ENCODE measurements at places on chromosomes 11 and 22.

- no peak for DNase-seq
Measured at GRCh38 chr11:97109078-97109477, 719.3 kb downstream of the JRKL start.

- peak; percentile 27 for DNase-seq
Measured at GRCh38 chr22:41768430-41768829, 32.0 kb upstream of the CCDC134 start.

- DNase-seq = no peak
Measured at GRCh38 chr11:57413681-57414080, 13.2 kb downstream of the SLC43A3 start.

- no peak for DNase-seq
Measured at GRCh38 chr22:24516301-24516737, 21.2 kb downstream of the UPB1 start.

DNA sequence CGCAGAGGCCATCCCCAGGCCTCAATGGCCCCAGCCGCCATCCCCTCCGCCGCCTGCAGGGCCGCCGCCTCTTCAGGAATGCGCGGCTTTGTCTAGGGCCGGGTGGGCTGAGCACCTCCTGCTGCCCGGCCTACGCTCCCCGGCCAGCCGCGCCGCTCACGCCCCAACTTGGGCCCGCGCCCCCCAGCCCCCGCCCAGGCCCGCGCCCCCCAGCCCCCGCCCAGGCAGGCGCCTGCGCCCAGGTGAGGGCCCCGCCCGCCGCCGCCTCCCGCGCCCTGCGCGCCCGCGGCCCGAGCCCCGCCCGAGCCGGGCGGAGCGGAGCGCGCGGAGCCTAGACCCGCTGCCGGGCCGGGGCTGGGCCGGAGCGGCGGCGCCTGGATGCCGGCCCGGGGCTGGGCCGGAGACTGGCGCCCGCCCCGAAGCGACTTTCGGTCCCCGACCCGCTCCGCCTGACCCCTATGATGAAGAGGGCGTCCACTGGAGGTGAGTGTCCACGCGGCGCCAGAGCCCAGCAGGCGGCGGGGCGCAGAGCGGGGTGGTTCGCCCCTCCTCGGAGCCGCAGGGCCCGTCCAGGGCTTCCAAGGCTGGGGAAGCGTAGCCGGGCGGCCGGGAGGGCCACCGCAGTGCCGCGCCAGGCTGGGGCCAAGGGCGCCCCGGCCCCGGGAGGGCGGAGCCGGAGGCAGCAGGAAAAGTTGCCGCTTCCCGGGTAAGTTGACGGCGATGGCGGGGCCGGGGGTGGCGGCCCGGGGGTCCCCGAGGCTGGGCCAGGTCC, 34.3 kb upstream of the PRODH start:
- DNase-seq = no peak

GRCh38 chr11:111329306-111330204, 31.2 kb downstream of the POU2AF3 start:
- DNase-seq = no peak

DNA sequence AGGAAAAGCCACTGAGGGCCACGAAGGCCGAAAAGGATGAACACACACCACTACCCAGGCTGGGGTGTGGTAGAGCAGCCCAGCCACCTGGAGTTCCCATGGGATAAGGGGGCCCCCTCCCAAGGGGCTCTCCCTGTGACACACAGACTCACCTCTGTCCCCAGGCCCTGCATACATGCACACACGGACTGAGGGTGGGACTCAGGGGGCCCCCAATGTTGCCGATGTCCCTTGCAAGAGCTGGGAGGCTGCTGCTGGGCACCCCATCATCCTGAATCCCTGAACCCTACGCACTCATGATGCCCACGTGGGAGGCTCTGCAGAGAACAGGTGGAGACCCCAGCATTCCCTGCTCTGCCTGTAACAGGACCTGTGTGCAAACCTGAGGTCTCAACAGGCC, 14.5 kb downstream of the SHANK2 start:
- DNase-seq = no peak

DNA sequence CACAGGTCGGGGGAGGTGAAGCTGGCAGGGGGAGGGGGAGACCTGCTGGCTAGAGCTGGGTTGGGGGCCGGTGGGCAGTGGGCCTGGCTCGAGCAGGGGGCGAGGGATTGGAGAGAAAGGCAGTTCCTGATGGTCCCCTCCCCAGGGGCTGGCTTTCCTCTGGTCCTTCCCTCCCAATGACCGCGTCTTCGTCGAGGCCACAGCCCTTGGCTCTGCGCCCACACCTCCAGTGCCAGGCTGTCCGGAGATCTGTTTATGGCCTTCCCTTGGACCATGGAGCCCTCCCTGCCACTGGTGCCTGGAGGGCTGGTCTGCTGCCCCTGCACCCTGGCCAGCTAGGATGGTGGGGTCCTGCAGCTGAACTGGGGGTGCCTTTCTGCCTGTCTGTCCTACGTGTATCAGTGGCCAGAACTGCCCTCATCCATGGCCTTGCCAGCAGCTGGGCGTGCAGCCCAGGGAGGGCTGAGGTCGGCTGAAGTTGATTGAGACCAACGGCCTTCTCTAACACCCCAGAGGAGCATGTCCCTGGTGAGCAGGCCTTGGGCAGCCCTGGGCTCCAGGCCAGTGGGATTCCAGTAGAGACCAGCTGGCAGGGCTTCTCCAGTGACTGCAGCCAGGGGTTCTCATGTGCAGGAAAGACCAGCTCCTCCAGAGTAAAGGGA, 12.3 kb downstream of the TANGO2 start:
- no peak for DNase-seq

GRCh38 chr11:76621466-76621865, 49.1 kb downstream of the LRRC32 start:
- no peak for DNase-seq

DNA sequence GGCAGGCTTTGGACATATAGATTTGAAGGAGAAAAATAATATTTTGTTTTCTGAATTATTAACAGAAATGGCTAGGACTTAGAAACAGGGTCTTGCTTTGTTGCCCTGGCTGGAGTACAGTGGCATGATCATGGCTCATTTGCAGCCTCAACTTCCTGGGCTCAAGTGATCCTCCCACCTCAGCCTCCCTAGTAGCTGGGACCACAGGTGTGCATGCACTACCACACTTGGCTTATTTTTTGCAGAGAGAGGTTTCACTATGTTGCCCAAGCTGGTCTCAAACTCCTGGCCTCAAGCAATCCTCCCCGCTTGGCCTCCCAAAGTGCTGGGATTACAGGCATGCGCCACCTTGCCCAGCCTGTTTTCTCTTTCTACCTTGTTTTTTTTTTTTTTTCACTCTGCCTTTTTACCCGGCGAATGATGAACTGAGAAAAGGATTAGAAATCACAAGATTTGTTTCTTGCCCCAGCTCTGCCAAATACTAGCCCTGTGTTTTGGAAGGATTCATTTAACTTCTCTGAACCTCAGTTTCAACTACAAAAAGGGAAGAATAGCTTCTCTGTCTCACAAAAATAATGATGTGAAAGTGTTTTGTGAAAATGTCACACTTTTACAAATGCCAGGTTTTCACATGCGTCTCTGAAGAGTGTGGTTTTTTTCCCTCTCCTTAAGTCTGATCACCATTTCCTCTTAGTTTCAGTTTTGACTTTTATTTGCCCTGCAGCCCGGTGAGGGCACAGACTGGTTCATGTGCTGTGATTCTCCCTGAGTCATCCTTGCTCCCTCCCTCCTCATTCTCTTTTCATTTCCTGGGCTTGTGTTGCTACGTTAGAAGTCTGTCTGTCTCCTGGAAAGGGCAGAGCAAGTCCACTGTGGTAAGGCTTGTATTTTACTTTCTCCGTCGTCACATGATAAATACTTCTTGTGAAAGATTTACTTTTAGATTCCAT, 67.7 kb downstream of the BCL2L13 start:
- peak; percentile 71 for DNase-seq

GRCh38 chr11:85347291-85347690, 279.9 kb downstream of the DLG2 start:
- no peak for DNase-seq
